Neural crest cell (in vitro differentiated cells): ENCODE measurements at places on chromosomes 11 and 22. TPM values are rescaled to one million over a fixed set of nuclear protein-coding genes. Genes with fewer than 3 reads are reported as not detected.
A peak's percentile ranks its signal among the peaks of the same experiment; 100 is the strongest.

DNA sequence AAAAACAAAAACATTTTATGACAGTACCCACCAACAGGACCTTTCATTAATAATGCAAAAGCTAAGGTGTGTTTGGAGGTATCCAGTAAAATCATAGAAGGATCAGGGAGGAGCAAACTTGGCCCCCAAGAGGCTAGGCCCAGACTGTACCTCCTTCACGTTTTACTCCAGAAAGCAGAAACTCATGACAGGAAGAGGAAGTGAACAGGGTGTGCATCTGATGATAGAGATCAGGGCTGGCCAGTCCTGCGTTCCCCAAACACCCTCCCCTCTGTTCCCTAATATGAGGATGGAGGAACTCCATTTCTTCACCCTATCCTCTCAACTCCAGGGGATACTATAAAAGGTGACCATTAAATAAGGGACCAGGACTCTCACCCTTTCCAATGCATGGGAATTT lies 10.2 kb upstream of the MS4A12 start:
- no peak for DNase-seq
- H3K27ac ChIP-seq, result no peak overlapping the region
- no peak overlapping the region for H3K4me3 ChIP-seq
- H3K36me3 ChIP-seq, result no peaks in the 10 kb centered on the region

DNA sequence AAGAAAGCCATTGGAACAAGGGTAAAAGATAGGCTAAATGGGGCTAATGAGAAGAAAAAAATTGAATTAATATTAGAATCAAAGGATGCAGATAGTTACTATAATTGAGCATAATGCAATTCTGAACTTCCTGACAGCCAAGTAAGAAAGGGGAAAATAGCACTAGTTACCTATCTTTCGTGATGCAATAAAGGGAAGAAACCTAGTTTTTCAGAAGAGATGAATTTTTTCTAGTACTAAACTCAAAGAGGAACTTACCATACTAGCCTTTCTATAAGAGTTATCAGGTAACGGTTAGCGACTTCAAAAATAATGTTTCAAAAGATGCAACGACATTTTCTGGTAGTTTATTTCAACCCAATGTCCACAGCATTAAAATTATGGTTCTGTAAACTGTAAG lies 8.8 kb upstream of the WT1 start:
- peaks cover 8% of the 10 kb centered on the region for H3K4me1 ChIP-seq
- H3K27ac ChIP-seq, result no peak overlapping the region
- H3K4me3 ChIP-seq, result no peak overlapping the region
- DNase-seq, result no peak

GRCh38 chr11:304915-305843 lies 2.4 kb upstream of the IFITM2 start:
- DNase-seq, result no peak
- no peak overlapping the region for H3K27ac ChIP-seq
- peak overlapping the region; percentile 79 for H3K4me3 ChIP-seq

- no peak for DNase-seq
- peaks cover 3% of the 10 kb centered on the region for H3K36me3 ChIP-seq
- no peaks in the 10 kb centered on the region for H3K27me3 ChIP-seq
- peaks cover 29% of the 10 kb centered on the region for H3K4me1 ChIP-seq
Observed at GRCh38 chr11:115188188-115188897, 315.9 kb downstream of the CADM1 start.

DNA sequence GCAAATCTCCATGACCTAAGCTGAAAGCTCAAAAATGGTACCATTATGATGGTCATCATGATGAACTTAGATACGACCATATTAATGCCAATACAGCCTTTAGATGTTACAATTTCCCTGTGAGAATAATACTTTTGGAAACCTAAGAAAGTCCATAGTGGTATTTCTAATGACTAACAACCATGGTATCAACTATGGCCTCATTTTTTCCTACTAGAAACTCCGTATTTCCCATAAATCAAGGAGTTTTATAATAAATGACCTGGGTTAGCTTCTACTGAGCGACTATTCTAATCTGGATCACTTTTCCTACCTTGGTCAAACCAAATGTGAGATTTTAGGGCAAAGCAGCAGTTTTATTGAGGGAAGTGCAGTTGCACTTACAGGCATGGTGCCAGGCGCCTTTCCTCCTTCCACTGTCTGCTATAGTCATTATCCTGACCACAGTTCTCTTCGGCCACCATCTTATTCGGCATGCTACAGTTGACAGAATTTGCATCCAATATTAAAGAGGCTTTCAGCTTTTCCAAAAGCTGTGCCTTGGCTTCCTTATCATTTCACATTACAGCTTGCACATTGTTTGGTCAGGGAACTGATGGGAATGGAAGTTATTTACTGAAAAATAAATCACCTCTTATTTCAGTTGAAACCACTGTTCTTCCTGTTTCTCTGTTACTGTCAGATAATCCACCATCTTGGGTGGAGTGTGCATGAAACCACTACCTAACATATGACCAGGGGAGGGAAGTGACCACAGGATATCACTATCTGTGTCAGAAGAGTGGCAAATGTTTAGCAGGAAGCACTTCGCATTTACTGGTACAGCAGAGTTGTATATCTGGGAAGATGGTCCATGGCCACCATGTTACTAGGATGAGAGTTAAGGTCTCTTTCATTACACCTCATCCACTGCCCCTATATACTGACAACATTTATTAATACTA lies 74.5 kb upstream of the PICALM start:
- no peaks in the 10 kb centered on the region for H3K27me3 ChIP-seq
- peaks cover 4% of the 10 kb centered on the region for H3K4me1 ChIP-seq
- H3K4me3 ChIP-seq, result no peak overlapping the region
- no peaks in the 10 kb centered on the region for H3K36me3 ChIP-seq
- no peak for DNase-seq
- H3K27ac ChIP-seq, result no peak overlapping the region

GRCh38 chr22:35842954-35843353 lies 125.3 kb downstream of the APOL5 start:
- no peak overlapping the region for H3K27ac ChIP-seq
- no peak overlapping the region for H3K4me3 ChIP-seq
- H3K4me1 ChIP-seq, result peaks cover 29% of the 10 kb centered on the region
- peak; percentile 28 for DNase-seq
- no peaks in the 10 kb centered on the region for H3K27me3 ChIP-seq

DNA sequence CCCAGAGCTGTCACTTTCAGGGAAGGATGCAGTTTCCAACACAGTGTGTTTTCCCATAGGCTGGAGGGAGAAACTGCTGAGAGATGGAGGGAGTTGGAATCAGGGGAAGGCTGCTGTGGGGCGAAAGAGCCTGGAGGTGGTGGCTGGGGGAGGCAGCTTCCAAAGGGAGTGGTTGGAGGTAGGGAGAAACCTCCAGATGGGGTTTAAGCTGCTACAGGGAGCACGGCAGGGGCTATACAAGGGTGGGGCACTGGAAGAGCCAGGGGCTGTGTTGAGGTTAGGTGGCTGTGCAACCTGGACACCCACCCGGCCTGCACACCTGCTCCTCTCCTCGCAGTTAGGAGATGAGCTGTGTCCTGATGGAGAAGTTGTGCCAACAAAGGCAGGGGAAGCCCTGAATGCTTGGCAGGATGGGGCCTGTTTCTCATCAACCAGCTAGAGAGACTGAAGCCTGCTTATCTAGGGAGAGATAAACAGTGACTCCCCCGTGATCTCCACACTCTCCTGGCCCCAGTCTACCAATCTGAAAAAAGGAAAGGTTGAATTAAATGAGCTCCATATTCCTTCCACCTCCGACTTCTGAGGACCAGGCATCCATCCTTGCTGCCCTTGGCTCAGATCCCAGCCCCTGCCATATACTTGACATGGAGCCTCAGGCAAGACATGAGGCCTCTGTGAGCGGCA lies 3.6 kb upstream of the SLCO2B1 start:
- H3K4me3 ChIP-seq, result no peak overlapping the region
- H3K27ac ChIP-seq, result no peak overlapping the region
- DNase-seq, result no peak
- H3K36me3 ChIP-seq, result no peaks in the 10 kb centered on the region
- peaks cover 10% of the 10 kb centered on the region for H3K4me1 ChIP-seq

- DNase-seq, result no peak
- no peak overlapping the region for H3K27ac ChIP-seq
- H3K4me1 ChIP-seq, result peaks cover 24% of the 10 kb centered on the region
- H3K36me3 ChIP-seq, result peaks cover 5% of the 10 kb centered on the region
- H3K27me3 ChIP-seq, result peaks cover 5% of the 10 kb centered on the region
Observed at GRCh38 chr22:38284042-38284402, 11.2 kb upstream of the TMEM184B start.

- no peaks in the 10 kb centered on the region for H3K27me3 ChIP-seq
- peaks cover 21% of the 10 kb centered on the region for H3K4me1 ChIP-seq
- DNase-seq, result no peak
- no peak overlapping the region for H3K27ac ChIP-seq
- H3K36me3 ChIP-seq, result no peaks in the 10 kb centered on the region
- no peak overlapping the region for H3K4me3 ChIP-seq
Observed at GRCh38 chr11:130816546-130817329, 99.5 kb downstream of the SNX19 start.

The TRPM5 gene
- 0.09 TPM in 2 replicates for total RNA-seq
